Vagina (tissue), 2 donors: ENCODE measurements at places on chromosomes 13 and 19. TPM values are rescaled to one million over a fixed set of nuclear protein-coding genes. Genes with fewer than 3 reads are reported as not detected.
A peak's percentile ranks its signal among the peaks of the same experiment; 100 is the strongest.

GRCh38 chr19:53646144-53646543 is 14.3 kb downstream of the DPRX start:
- no peak overlapping the region for H3K4me3 ChIP-seq
- H3K4me1 ChIP-seq = no peaks in the 10 kb centered on the region
- no peak for DNase-seq
- no peaks in the 10 kb centered on the region for H3K36me3 ChIP-seq
- H3K27me3 ChIP-seq = no peaks in the 10 kb centered on the region

- no peaks in the 10 kb centered on the region for H3K36me3 ChIP-seq
- no peak overlapping the region for H3K27ac ChIP-seq
- DNase-seq = no peak
- peaks cover 9% of the 10 kb centered on the region for H3K4me1 ChIP-seq
- peaks cover 5% of the 10 kb centered on the region for H3K27me3 ChIP-seq
These were observed 10.0 kb upstream of the CEACAM21 start for GRCh38 chr19:41566001-41566400.

GRCh38 chr13:28539625-28540286 is 44.8 kb upstream of the FLT1 start:
- H3K4me3 ChIP-seq = no peak overlapping the region
- H3K4me1 ChIP-seq = no peaks in the 10 kb centered on the region
- no peak for DNase-seq
- H3K27ac ChIP-seq = no peak overlapping the region
- H3K27me3 ChIP-seq = no peaks in the 10 kb centered on the region

DNA sequence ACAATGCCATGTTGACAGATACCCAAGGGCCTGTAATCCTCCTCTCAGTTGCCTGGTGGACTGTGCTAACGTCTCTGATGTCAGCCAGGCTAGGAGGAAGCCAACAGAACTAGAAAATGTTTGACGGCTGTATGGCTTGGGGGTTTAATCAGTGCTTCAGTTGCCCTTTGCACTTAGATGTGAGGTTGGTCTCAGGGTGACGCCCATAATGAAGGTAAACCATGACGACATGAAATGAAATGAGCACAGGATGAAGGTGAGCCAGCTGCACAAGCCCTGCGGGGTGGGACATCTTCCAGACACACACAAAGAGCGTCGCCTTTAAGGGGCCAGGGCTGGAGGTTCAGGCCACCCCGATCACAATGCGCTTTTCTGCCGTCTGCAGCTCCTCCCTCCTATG is 127.2 kb downstream of the CRYL1 start:
- H3K27ac ChIP-seq = no peak overlapping the region
- DNase-seq = peak; percentile 67

DNA sequence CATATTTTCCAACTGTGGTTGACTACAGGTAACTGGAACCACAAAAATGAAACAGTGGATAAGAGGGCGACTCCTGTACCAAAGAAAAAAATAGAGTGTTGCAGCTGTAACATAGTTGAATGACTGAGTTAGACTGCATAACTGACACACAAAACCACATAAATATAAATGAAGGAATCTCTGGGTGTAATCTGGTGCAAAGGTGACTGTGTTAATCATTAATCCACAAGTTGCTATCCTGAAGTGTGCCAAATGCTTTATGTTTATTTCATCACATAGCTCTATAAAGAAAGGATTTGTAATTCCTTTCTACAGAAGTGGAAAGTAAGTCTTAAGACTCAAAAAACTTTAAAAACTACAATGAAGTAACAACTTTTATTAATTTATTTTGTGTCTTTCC is 6.0 kb upstream of the GJB2 start:
- H3K27ac ChIP-seq = no peak overlapping the region
- H3K27me3 ChIP-seq = peaks cover 6% of the 10 kb centered on the region
- H3K4me1 ChIP-seq = peaks cover 7% of the 10 kb centered on the region
- no peaks in the 10 kb centered on the region for H3K36me3 ChIP-seq
- no peak for DNase-seq
- H3K4me3 ChIP-seq = no peak overlapping the region

GRCh38 chr19:29805031-29805965 is 6.5 kb upstream of the CCNE1 start:
- H3K36me3 ChIP-seq = no peaks in the 10 kb centered on the region
- H3K27ac ChIP-seq = no peak overlapping the region
- no peak for DNase-seq
- no peaks in the 10 kb centered on the region for H3K4me1 ChIP-seq
- no peak overlapping the region for H3K4me3 ChIP-seq

- H3K36me3 ChIP-seq = no peaks in the 10 kb centered on the region
- no peaks in the 10 kb centered on the region for H3K4me1 ChIP-seq
- no peak overlapping the region for H3K4me3 ChIP-seq
- H3K27ac ChIP-seq = no peak overlapping the region
These were observed 3.3 kb upstream of the TEX29 start for GRCh38 chr13:111317042-111317550.

GRCh38 chr19:58476498-58477015 is 405 bp downstream of the ZNF446 start:
- H3K4me1 ChIP-seq = peaks cover 20% of the 10 kb centered on the region
- H3K36me3 ChIP-seq = peaks cover 8% of the 10 kb centered on the region
- peak overlapping the region; percentile 75 for H3K27ac ChIP-seq
- no peaks in the 10 kb centered on the region for H3K27me3 ChIP-seq

GRCh38 chr19:44149776-44150175 is 8.4 kb downstream of the ZNF234 start:
- H3K4me1 ChIP-seq = no peaks in the 10 kb centered on the region
- DNase-seq = no peak
- no peak overlapping the region for H3K27ac ChIP-seq
- peaks cover 94% of the 10 kb centered on the region for H3K36me3 ChIP-seq
- H3K27me3 ChIP-seq = no peaks in the 10 kb centered on the region
- H3K4me3 ChIP-seq = no peak overlapping the region

DNA sequence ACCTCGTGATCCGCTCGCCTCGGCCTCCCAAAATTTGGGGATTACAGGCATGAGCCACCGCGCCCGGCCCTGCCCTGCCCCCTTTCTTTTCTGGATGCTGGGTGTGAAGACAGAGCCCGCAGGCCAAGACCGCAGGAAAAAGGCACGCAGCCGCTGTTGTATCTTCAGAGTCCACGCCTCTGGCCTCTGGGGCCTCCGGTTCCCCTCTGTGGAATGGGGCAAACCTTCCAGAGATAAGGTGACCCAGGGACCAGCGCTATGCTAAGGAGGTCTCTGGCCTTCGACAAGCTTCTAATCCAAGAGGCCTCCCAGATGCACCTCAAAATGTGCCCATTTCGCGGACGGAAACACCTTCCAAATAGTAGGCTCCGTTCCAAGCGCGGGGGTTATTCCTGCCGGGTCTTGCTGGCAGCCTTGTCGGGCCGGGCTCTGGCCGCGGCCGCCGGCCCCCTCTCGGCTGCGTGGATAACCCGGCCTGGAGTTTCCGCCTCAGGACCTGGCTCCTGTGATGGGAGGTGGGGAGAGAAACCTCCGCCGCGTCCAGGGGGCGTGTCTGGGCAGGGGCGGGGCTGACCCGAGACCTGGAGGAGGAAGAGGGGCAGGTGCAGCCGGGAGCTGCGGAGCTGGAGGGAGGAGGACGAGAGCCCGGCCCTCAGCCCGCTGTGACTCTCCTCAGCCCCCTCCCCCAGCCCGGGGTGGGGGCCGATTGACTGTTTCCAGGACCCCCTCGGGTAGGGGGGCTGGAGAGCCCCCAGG is 13.1 kb downstream of the TJP3 start:
- DNase-seq = no peak
- H3K27ac ChIP-seq = no peak overlapping the region
- no peaks in the 10 kb centered on the region for H3K36me3 ChIP-seq

DNA sequence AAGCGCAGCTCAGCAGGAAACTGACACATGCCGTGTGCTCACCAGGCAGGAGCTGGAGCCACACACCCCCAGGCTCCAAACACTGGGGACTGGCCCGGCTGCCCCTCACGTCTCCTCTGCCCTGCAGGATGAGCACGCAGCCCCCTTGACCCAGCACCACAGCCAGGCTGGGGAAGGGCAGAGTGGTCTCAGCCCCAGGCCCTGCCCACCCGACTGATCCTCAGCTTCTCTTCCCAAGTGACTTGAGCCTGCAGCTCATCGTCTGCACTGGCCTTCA is 20.3 kb downstream of the GRTP1 start:
- no peak overlapping the region for H3K27ac ChIP-seq
- no peaks in the 10 kb centered on the region for H3K4me1 ChIP-seq
- no peak overlapping the region for H3K4me3 ChIP-seq
- H3K27me3 ChIP-seq = no peaks in the 10 kb centered on the region
- H3K36me3 ChIP-seq = no peaks in the 10 kb centered on the region

GRCh38 chr19:42596391-42597072 is 1.8 kb upstream of the CEACAM8 start:
- H3K36me3 ChIP-seq = no peaks in the 10 kb centered on the region
- no peak overlapping the region for H3K4me3 ChIP-seq
- H3K27ac ChIP-seq = no peak overlapping the region
- no peaks in the 10 kb centered on the region for H3K27me3 ChIP-seq
- no peak for DNase-seq
- no peaks in the 10 kb centered on the region for H3K4me1 ChIP-seq

DNA sequence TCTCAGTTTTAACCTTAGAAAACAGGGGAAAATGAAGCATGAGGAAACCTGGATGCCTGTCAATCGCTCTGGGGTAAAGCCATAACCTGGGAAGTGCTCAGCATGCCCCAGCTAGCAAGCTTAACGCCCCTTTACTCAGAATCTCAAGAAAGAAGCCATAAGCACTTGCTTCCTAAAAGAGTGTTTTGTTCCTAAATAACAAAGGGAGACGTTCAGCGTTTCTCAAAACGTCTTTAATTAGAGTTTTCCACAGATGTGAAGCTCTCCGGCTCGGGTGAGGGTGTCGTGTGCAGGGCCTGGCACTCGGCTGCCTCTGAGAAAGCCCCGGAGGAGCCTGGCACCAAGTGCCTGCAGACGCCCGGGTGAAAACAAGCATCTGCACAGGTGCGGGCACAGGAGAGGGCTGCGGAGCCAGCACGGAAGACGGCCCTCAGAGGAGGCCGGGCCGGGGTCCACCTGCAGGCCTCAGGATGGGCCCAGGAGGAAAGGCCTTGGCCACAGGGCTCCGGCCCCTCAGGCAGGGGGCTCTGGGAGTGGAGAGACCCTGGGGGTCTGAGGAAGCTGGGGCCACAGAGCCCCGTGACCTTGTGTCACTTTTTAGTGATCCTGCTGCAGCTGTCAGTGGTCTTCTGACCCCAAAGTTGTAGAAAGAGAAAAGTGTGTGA is 6.2 kb downstream of the GAS6 start:
- H3K36me3 ChIP-seq = no peaks in the 10 kb centered on the region
- peak; percentile 67 for DNase-seq
- H3K4me1 ChIP-seq = peaks cover 83% of the 10 kb centered on the region
- peak overlapping the region; percentile 77 for H3K27ac ChIP-seq
- H3K4me3 ChIP-seq = no peak overlapping the region
- no peaks in the 10 kb centered on the region for H3K27me3 ChIP-seq

- no peak overlapping the region for H3K27ac ChIP-seq
- H3K4me1 ChIP-seq = no peaks in the 10 kb centered on the region
- H3K36me3 ChIP-seq = peaks cover 4% of the 10 kb centered on the region
- no peaks in the 10 kb centered on the region for H3K27me3 ChIP-seq
These were observed 61.9 kb downstream of the TNFRSF19 start for GRCh38 chr13:23632048-23632582.

GRCh38 chr19:3471954-3472655 is 8.2 kb downstream of the SMIM24 start:
- peaks cover 15% of the 10 kb centered on the region for H3K4me1 ChIP-seq
- no peak for DNase-seq

GRCh38 chr19:18456974-18457373 is 19.0 kb upstream of the ISYNA1 start:
- H3K27me3 ChIP-seq = no peaks in the 10 kb centered on the region
- no peak for DNase-seq
- H3K4me3 ChIP-seq = no peak overlapping the region
- peak overlapping the region; percentile 28 for H3K27ac ChIP-seq

DNA sequence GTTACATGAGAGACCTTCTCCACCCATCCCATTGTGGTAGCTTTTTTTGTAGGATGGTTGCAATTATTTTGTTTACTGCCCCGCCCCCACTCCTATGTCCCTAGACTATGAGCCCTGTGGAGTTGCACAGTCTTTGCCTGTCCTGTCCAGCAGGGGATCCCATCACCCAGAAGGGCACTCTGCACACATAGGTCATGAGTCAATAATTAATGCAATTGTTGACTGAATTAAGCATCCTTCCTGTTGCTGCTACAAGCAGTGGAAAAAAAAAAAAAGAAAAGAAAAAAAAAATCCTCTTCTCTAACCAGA is 14.2 kb downstream of the C19orf81 start:
- H3K27ac ChIP-seq = no peak overlapping the region
- no peak overlapping the region for H3K4me3 ChIP-seq
- H3K36me3 ChIP-seq = no peaks in the 10 kb centered on the region
- peaks cover 10% of the 10 kb centered on the region for H3K27me3 ChIP-seq
- peaks cover 29% of the 10 kb centered on the region for H3K4me1 ChIP-seq

- no peaks in the 10 kb centered on the region for H3K27me3 ChIP-seq
- H3K4me3 ChIP-seq = no peak overlapping the region
- H3K36me3 ChIP-seq = no peaks in the 10 kb centered on the region
- DNase-seq = no peak
These were observed 9.8 kb downstream of the ZSWIM4 start for GRCh38 chr19:13804830-13805683.

DNA sequence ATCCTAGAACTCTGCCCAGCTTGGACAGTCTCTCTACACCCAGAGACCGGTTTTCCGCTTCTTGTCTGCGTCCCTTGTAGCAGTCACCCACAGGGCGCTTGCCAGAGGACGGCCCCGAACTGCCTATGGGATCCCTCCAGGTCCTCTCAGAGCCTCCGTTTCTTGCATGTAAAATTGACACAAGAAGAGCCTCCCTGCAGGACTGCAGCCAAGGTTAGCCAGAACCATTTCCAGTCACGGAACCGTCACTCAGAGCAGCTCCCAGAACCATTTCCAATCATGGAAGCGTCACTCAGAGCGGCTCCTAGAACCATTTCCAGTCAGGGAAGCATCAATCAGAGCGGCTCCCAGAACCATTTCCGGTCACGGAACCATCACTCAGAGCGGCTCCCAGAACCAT is 65.5 kb downstream of the ATP11A start:
- no peak overlapping the region for H3K27ac ChIP-seq
- H3K4me1 ChIP-seq = peaks cover 17% of the 10 kb centered on the region
- no peak for DNase-seq

- peaks cover 6% of the 10 kb centered on the region for H3K27me3 ChIP-seq
- H3K4me1 ChIP-seq = peaks cover 15% of the 10 kb centered on the region
- no peak overlapping the region for H3K27ac ChIP-seq
- peak overlapping the region; percentile 12 for H3K4me3 ChIP-seq
- no peaks in the 10 kb centered on the region for H3K36me3 ChIP-seq
- DNase-seq = no peak
These were observed 757 bp downstream of the FBN3 start for GRCh38 chr19:8148410-8149260.

DNA sequence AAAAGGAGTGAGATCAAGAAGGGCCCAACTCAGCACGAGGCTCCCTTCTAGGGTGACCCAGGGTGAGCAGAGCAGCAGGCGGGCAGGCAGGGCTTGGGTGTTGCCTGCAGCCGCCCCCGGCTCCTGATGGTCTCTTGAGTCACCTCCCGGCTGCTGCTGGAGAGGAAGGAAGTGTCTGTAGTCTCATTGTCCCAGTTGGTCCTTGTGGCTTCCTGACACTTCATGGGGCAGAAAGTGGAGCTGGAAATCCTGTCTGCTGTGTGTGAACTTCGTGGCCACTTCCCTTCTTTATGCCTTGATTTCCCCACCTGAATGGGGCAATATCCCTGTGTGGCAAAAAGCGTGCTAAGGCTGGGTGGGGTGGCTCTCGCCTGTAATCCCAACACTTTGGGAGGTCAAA is 2.5 kb downstream of the MAP1S start:
- no peak for DNase-seq
- H3K4me1 ChIP-seq = peaks cover 48% of the 10 kb centered on the region
- H3K27ac ChIP-seq = no peak overlapping the region
- H3K4me3 ChIP-seq = no peak overlapping the region
- no peaks in the 10 kb centered on the region for H3K27me3 ChIP-seq

Gene DCLK1
- total RNA-seq = 36.1 TPM

Gene ZNF808
- total RNA-seq = 14.7 TPM

Gene VSIG10L
- 20.1 TPM for total RNA-seq

Gene MAST1
- total RNA-seq = 1.2 TPM

Gene LILRA6
- 1.5 TPM for total RNA-seq

Gene PSG3
- not detected for total RNA-seq

Gene GIPC1
- 81.0 TPM for total RNA-seq

Gene ATXN8OS
- total RNA-seq = not detected
